WTC11 (cell line): ENCODE measurements at places on chromosomes 2 and 18. TPM values are rescaled to one million over a fixed set of nuclear protein-coding genes. Genes with fewer than 3 reads are reported as not detected.

DNA sequence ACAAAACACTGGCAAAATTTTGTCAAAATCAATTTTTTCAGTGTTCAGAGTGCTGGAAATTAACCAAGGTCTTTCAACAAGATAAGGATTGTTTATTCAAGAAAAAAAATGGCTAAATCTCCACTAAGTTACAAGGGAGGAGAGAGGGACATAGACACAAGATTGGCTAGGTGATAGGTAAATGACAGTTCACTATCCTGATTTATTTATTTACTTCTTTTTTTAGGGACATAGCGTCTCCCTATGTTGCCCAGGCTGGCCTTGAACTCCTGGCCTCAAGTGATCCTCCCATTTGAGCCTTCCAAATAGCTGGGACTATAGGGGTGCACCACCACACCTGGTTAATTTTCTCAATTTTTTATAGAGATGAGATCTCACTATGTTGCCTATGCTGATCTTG lies 3.7 kb upstream of the WDR33 start:
- DNase-seq = no peak

DNA sequence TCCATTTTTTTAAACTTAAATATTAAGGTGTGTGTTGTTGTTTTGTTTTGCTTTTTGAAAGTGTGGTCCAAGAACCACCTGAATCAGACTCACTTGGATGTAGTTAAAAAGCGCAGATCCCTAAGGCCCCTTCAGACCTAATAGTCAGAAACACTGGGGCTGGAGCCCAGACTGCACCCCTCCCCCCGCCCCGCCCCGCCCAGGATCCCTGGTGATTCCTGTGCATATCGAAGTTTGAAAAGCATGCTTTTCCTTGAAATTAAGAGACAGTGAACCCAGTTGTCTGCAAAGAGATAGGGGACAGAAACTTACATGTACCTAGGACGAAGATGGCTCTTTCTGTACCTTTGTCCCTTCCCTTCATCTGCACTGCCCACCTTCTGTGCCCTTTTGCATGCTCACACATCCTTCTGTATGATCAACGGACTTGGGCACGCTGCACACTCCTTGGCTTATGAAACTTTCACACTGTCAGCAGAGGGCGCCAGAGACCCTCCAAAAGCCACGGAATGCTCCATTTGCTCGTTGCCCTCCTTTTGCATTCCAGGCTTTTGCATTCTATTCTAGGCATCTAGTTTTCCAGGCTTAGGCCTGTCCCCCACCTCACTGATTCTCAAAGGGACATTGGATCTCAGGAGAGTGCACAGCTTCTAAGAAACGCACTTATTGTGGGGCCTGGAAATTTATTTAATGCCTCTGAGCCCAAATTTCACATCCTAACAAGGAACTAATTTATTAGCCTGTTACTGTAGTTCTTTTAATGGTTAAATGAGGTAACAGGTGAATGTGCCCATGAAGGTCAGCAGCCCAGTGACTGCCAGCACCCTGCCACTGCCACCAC lies 32.8 kb upstream of the SLC14A1 start:
- DNase-seq = peak; percentile 88

DNA sequence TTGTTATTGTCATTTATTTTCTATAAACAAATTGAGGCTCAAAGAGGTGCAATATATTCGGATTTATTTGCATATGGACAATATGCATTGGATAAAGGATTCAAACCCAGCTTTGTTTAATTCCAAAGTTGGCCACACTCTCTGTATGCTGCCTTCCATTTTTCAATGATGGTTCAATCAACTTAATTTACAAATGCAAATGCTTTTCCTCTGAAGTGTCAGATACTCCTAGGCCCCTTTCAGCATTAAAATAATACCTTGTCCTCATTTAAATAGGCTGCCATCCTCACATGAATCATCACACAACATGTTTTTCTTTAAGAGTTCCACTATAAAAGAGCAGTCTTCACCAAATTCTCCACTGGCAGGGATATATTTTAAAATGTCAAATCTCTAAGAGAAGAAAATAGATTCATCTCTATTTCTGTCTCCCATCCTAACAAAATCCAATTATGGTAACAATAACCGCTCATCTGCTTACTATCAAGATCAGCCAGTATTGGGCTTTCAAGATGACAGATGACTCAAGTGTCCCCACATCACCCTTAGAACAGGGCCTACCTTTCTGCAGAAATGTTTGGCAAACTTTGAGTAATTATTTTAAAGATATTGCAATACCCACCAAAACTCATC lies 114.8 kb downstream of the SCG2 start:
- no peak for DNase-seq

GRCh38 chr2:73050121-73050545 lies 21.4 kb downstream of the SFXN5 start:
- peak; percentile 66 for DNase-seq

GRCh38 chr18:22314001-22314400 lies 103.7 kb downstream of the CTAGE1 start:
- no peak for DNase-seq

DNA sequence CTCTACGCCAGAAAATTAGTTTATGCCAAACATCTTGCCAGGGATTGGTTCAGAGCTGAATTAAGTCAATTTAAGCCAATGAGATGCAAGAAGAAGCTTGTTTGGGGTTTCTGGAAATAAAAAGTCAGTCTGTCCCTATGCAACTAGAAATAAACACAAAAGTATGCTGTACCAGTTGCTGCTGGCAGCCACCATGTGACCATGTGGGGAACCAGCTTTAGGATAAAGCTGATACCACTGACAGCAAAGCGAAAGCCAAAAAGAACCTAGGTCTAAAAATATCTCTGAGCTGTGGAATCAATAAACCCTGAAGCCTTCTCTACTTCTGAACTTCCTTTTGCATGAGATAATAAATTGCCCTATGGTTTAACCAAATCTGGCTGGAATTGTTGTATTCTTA lies 181.8 kb upstream of the PARD3B start:
- DNase-seq = no peak

The GALNT5 gene
- 0.17 to 0.34 TPM (median 0.32 TPM) in 3 replicates for total RNA-seq

GRCh38 chr2:189854940-189855339 lies 70.7 kb downstream of the PMS1 start:
- no peak for DNase-seq
